Stimulated activated CD4-positive, alpha-beta T cell treated with anti-CD3 and anti-CD28 coated beads, TNF-alpha, amount 100 ng/mL, for 1 hour (primary cell): ENCODE measurements at places on chromosomes 16 and 17.

DNA sequence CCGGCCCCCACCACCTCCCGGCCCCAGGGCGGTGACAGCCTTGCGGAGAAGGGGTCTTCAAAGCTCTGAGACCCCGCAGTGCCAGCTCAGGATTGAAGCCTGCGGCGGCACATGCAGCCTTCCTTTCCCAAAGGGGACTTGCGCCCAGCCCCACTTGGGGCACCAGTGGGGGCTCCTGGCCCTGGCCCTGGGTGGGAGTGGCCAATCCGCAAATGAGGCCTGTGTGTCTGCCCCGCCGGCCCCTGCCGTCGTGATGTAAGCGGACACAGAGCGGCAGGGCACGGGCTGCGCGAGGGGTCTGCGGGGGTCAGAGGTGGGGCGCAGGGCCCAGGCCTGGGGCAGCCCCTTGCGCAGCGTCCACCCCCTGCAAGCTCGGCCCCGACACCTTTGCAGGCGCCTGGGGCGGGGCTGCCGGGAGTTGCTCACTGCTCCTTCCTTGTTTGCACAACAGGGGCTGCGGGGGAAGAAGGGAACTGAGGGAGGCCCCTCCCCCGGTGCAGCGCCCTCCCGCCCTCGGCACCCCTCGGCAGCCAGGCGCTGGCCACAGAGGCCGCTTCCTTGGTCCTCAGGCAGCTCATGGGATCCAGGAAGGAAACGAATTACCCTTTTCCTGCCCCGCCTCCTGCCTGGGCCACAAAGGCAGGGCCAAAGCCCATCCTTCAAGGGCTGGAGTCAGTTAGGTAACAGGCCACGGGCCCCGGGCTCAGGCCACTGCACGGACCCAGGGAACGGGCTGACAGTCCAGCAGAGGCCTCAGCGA, 2.9 kb downstream of the SLC16A3 start:
- DNase-seq: no peak

GRCh38 chr16:65318138-65318537, 196.3 kb upstream of the CDH11 start:
- DNase-seq: no peak

DNA sequence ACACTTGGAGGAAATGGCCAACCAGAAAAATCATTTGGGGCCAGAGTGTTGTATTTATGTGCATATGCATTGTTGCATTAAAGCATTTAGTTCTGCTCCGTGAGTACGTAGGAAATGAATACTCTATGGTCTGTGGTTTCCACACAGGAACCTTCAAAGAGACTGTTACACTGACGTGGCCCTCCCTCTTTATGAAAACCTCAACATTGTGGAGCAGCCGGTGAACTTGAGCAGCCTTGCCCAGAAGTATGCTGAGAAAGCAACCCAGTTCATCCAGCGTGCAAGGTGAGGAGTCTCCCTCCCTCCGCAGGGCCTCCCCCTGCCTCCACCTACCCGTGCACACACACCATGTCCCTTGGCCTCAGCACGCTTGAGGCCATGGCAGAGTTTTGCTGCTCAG, 65.2 kb downstream of the ARSG start:
- DNase-seq: peak; percentile 14

DNA sequence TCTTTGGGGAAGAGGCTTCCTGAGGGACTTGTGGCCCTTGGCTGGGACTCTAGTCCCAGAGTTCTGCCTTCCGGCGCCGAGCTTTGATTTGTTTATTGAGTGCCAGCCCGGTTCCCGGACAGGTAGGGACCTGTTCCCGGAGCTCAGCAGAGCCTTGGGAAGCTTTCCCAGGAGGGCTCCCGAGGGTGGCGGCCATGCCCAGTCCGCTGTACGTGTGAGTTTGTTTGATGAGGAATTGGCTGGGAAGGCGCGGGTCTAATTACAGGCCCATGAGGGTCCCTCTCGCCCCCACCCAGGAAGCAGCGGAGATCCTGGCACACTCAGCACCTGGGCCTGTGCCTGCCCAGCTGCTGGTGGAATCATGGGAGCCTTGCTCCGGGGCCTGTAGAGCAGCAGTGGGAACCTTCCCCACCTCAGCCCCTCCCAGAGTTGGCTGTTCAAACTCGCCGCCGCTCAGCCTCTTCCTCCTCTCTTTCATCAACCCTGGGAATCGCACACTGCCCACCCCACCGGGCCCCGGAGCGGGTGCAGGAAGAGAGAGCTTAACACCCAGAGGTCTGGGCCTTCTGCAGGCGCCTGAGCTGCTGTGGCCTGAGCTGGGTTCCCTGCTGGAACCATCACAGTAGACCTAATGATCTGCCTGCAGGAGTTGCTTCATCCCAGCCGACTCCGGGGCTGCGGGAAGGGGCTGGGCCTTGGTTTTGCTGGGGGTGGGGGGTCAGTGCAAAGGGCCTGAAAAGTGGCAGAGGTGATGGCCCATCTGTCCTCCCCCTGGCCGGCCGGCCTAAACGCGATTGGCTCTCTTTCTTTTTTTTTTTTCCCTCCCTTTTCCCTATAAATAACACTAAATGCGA, 313.7 kb downstream of the SEC14L1 start:
- DNase-seq: no peak

DNA sequence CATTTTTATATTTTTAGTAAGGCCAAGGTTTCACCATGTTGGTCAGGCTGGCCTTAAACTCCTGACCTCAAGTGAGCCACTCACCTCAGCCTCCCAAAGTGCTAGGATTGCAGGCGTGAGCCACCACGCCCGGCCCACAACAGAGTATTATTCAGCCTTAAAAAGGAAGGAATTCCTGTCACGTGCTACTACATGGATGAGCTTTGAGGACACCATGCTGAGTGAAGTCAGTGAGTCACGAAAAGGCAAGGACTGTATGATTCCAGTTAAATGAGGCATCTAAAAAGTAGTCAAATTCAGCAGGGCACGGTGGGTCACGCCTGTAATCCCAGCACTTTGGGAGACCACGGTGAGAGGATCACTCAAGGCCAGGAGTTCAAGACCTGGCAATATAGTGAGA, 9.7 kb downstream of the CSF3 start:
- DNase-seq: no peak
